ENCODE measurements at places on chromosomes 1 and 21.
A peak's percentile ranks its signal among the peaks of the same experiment; 100 is the strongest.

- DNase-seq = peak; percentile 29
Observed at GRCh38 chr1:227934476-227935313, 13.0 kb downstream of the WNT9A start.

- no peak for DNase-seq
Observed at GRCh38 chr1:245129319-245130240, 25.2 kb upstream of the KIF26B start.

- no peak for DNase-seq
Observed at GRCh38 chr1:214120191-214120590, 132.4 kb downstream of the PROX1 start.

GRCh38 chr1:154344977-154345837, 19.9 kb downstream of the ATP8B2 start:
- DNase-seq = peak; percentile 81

GRCh38 chr21:14629461-14629860, 83.3 kb upstream of the SAMSN1 start:
- no peak for DNase-seq

DNA sequence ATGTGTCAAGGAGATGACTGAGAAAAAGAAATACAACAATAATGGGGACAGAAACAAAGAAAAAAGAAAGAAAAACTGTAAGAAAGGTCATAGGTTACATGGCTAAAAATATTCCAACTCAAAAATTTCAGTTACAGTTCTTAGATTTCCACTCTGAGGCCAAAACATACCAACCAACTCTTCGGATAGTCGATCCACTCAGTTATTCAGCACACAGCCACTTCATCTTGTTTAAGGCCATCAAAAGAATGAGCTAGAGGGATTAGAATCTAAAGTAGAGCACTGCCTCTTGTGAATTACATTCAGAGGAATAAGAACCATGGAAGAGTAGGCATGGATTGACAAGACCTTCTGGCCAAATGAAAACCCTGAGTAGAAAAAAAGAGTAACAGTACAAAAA, 277.0 kb downstream of the MRPL39 start:
- DNase-seq = no peak

- DNase-seq = no peak
Observed at GRCh38 chr1:93710499-93711453, 29.1 kb upstream of the BCAR3 start.

DNA sequence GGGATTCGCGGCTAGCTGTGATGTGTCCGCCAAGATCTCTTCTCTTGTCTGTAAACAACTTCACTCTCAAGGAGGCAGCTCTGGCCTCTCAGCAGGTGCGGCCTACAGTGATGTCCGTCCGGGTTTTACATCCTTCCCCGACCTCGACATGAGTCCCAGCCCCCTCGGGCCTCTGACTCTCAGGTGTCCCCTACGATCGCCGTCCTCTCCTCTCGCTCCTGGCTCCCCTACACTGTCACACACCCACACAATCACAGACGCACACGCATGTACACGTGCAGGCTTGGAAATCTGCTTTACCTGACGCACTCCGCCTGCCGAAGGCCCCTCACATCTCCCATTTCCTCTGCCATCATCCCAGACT, 797 bp upstream of the RSPH1 start:
- DNase-seq = no peak

GRCh38 chr1:90501281-90501680, 215.8 kb downstream of the BARHL2 start:
- DNase-seq = no peak

GRCh38 chr1:218498056-218498938, 153.2 kb downstream of the TGFB2 start:
- DNase-seq = no peak

GRCh38 chr1:26701266-26701994, 5.6 kb downstream of the ARID1A start:
- no peak for DNase-seq

DNA sequence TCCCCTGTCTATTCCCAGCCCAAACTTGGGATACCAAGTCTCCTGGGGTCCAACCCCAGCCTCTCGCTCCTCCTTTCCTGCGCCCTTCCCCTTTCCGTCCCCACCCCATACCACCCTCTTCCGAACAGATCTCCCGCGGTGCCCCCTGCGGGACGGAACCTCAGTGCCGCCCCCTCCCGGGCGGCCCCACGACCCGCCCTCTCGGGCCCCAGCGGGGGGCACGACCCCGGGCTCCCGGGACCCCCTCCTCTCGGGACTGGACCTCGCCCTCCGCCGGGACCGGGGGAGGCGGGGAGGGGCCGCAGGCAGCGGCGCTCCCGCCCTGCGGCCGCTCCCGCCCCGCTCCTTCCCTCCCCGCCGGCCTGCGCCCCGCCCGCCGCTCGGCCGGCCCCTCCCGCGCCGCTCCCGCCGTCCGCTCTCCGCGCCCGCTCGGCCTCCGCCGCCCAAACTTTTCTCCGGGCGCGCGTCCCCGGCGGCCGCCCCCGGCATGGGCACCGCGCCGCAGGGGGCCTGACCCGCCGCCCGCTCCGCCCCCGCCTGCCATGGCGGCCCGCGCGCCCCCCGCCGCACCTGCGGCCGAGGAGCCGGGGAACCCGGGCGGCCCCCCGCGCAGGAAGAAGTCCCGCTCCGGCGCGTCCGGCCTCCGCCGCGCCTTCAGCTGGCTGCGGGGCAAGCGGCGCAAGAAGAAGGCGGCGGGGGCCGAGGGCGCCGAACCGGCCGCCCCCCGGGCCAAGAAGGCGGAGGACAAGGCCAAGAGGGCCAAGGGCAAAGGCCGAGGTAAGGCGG, 39.0 kb upstream of the SYNC start:
- DNase-seq = no peak

DNA sequence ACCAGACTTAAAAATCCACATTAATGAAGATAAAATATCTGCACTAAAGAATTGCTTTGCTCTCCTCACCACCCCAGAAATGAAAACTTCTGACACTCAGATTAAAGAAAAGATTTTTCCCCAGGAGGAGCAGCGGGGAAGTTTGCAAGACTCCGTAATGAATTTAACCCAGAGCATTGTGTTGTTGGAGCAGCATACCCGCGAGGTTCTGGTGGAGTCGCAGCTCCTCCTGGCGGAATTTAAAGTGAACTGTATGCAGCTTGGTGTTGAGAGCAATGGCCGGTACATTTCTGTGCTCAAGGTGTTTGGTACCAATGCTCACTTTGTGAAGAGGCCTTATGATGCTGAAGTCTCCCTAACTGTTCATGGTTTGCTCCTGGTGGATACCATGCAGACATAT, 46.4 kb downstream of the VPS13D start:
- DNase-seq = no peak

- DNase-seq = no peak
Observed at GRCh38 chr1:215004121-215004827, 78.3 kb upstream of the KCNK2 start.

DNA sequence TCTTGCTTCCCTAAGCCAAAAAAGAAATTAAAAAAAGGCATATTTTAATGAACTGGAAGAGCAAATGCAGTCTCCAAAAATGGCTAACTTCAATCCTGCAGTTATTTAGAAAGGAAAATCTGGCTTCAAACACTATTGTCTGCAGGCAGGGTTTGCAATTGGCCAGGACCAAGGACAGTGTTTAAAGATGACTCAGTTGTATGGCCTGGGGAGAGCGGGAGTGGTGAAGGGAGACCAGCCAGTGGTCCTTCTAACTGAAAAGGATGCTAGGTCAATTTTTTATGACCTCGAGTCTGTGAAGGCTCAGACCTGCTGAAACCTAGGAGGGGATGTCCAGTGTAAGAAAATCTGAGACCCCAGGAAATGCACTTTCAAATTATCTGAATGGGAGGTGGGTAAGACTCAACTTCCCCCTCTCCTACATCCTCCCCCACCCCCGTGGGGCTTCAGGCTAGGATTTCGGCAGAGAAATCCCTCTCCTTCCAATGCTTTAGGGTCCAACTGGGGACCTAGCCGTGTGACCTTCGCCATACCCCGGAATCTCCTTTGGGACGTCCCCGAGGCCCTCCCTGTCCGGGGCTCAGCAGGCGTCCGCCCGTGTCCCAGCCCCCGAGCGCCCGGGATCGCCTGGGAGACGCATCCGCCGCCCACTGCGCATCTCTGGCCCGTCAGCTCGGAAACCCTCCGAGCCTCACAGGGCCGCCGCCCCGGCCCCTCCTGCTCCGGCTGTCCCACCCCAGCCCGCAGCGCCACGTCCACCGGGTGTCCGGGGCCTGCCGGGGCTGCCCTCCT, 602 bp upstream of the RIMKLA start:
- no peak for DNase-seq

GRCh38 chr1:243495442-243496186, 239.8 kb downstream of the SDCCAG8 start:
- no peak for DNase-seq

- no peak for DNase-seq
Observed at GRCh38 chr1:30615076-30615795, 108.1 kb downstream of the MATN1 start.

- no peak for DNase-seq
Observed at GRCh38 chr1:62964141-62964540, 180.2 kb downstream of the ATG4C start.

GRCh38 chr1:87435484-87435883, 106.8 kb downstream of the LMO4 start:
- no peak for DNase-seq

GRCh38 chr1:87888446-87888845, 559.8 kb downstream of the LMO4 start:
- no peak for DNase-seq

- DNase-seq = peak; percentile 26
Observed at GRCh38 chr1:228034954-228035837, 28.4 kb downstream of the WNT3A start.

DNA sequence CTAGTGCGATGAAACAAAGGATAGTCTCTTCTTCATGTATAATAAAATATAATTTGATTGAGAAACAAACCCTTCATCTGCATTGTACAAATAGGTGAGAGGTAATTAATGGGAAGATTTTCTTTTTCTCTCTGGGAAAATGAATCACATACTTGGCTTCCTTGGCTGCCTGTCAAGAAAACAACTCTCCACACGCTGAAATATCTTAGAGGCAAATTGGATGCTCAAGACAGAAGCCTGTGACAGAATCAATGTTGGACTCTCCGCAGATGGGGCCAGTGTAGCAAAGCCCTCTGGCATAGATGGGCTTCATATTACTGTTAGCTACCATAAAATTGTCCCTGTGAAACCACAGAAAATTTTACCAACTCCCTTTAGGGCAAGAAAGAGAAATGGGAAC, 186.6 kb downstream of the GRIK1 start:
- DNase-seq = no peak

GRCh38 chr1:200437556-200438203, 27.8 kb upstream of the ZNF281 start:
- no peak for DNase-seq

GRCh38 chr1:31043631-31044030, 21.9 kb downstream of the PUM1 start:
- no peak for DNase-seq

- DNase-seq = no peak
Observed at GRCh38 chr1:3192361-3192760, 123.4 kb downstream of the PRDM16 start.

Data from activated naive CD4-positive, alpha-beta T cell treated with anti-CD3 and anti-CD28 coated beads, Interleukin-2, amount 50 U/mL, for 72 hours (primary cell).